DMS79 (cell line): ENCODE measurements at places on chromosomes 5 and 9.

- no peak for DNase-seq
Measured at GRCh38 chr9:13228431-13228830, 51.1 kb downstream of the MPDZ start.

GRCh38 chr9:130766927-130767307 lies 68.1 kb upstream of the ABL1 start:
- DNase-seq: no peak

- DNase-seq: no peak
Measured at GRCh38 chr9:118038713-118039112, 334.5 kb downstream of the TLR4 start.

- DNase-seq: no peak
Measured at GRCh38 chr5:76524868-76525267, 98.3 kb downstream of the F2RL2 start.

- DNase-seq: no peak
Measured at GRCh38 chr9:120904978-120905301, 21.7 kb downstream of the TRAF1 start.

DNA sequence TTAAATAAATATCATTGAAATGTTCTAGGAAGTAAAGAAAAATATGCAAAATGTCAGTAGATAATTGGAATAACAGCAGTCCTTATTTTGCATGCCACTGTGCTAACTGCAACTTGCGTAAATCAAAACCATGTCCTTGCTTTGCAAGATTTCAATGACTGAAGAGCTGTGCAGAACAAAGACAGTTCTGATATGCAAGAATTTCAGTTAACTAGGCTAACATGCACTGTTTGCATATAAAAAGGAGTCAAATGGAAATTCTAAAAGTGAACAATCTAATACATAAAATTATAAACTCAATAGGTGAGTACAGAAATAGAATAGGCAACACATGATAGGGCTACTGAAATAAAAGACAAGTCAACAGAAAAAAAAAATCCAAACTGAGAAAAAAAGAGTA lies 1844.6 kb upstream of the NUDT12 start:
- DNase-seq: no peak

DNA sequence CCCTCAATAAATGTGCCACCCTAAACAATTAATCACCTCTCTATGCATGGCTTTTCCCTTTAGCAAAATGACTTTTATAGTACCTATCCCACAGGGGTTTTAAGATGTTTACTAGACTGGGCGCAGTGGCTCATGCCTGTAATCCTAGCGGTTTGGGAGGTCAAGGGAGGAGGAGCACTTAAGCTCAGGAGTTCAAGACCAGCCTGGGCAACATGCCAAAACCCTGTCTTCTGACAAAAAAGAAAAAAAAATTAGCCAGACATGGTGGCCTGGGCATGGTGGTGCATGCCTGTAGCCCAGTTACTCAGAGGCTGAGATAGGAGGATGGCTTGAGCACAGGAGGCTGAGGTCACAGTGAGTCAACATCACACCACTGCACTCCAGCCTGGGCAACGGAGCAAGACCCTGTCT lies 13.5 kb downstream of the SH3TC2 start:
- DNase-seq: no peak

DNA sequence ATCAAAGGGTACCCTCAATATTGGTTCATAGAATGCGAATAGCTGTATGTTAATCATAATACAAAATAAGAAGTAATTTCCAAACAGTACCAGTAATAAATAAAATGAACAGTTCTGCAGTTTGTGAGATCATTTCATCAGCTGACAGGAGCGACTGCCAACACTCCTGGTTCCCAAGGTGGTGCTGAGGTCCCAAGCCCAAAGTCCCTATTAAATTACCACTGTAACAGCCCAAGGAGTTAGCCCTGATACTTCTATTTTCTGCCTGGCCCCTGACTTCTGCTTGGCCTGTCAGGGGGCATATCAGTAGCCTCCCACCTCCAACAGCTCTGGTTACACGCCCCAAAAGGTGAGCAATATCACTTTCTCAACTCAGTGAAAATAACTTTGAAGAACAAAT lies 47.1 kb downstream of the ANKH start:
- DNase-seq: no peak

- no peak for DNase-seq
Measured at GRCh38 chr5:50606179-50606578, 60.3 kb upstream of the PARP8 start.

DNA sequence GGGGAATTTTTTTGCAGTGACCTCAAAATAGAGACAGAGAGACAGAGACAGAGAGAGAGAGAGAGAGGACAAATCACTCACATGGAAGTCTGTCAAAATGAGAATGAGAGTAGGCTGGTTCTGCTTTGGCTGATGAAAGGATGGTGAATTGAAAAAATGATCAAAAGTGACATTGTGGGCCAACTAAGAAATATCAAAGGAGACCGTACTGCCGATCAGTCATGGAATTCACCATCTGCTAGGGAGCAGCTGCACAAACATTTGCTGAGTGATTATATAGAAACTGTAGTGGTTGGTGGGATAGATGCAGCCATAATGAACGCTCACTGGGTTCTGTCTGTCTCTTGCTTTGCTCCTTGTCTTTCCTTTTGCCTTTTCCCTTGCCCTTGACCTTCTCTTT lies 476.6 kb upstream of the SGCD start:
- DNase-seq: no peak

DNA sequence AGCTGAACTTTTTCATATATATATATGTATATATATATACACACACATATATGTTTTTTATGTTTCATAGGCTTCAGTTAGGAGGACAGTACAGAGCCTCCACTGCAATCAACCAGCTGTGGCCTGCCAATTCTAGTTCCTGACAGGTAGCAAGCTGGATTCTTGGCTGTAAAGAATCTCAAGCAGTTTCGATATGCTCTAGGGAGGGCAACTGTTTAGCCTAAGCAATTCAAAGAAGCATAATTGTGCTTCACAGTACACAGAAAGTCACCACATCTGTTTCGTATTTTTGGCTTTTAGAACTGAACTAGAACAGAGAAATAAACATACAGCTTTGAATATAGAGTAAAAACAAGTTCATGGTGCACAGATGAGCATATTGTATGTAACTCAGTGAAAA lies 152.4 kb upstream of the ARRDC3 start:
- DNase-seq: no peak

DNA sequence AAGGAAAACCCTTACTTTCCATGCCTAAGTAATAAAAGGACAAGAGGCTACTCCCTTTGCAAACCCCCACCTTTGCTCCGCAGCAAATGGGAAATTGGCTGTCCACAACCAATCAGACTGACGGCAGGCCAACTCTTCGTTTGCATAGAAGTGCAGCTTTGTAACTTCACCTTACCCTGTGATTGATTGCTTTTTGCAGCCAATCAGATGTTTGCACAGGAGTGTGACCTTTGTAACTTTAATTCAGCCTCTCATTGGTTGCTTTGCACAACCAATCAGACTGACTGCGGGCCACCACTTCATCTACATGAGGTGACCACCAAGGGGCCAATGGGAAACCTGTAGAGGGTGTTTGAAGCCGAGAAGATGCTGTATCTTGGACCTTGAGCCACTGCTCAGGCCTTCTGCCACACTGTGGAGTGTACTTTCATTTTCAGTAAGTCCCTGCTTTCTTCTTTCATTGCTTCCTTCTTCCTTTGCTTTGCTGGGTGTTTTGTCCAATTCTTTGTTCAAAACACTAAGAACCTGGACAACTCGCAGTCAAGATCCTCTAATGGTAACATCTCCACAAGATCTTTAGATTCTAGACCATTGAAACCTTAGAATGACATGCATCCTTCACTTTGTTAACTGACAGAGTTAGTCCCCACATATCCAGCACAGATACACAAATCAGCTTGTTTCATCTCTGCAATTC lies 51.3 kb upstream of the FREM1 start:
- no peak for DNase-seq

DNA sequence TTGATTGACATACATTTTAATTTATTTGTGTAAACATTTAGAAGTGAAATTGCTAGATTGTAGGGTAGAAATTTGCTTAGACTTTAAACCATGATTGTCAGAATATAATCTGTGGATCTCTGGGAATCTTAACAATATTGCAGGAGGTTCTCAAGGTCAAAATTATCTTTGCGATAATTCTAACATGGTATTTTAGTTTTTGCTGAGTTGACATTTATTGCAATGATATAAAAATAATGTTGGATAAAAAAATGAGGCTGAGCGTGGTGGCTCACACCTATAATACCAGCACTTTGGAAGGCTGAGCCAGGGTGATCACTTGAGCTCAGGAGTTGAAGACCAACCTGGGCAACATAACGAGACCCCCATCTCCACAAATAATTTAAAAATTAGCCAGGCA lies 70.3 kb upstream of the SGCD start:
- no peak for DNase-seq

- no peak for DNase-seq
Measured at GRCh38 chr5:58484505-58484904, 6.7 kb upstream of the GAPT start.

DNA sequence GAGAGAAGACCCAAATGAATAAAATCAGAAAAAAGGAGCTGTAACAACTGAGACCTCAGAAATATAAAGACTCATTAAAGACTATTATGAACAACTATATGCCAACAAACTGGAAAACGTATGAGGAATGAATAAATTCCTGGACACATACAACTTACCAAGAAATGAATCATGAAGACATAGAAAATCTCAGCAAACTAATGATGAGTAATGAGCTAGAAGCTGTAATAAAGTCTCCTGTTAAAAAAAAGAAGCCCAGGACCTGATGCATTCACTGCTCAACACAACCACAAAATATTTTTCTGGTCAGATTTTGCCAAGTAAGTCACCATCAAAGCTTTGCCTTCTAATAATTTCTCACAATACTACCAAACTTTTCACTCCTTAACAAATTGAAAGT lies 666.7 kb downstream of the LRRC70 start:
- no peak for DNase-seq

DNA sequence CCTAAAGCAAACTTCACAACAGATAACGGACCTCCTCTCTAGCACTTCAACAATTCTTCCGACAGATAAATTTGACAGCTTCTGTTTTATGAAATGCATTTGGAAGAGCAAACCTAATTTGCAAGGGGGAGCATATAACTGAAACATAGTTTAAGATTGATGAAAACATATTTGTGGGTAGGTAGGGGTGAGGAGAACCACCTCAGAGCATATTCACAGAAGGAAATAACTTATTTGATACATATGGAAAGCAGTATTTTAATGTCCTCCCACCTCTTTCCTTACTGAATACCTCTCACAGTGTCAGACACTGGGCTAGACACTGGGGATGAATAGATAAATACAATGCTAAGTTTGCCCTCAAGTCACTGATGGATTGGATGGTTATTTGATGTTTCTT lies 384.8 kb downstream of the MAT2B start:
- DNase-seq: no peak

GRCh38 chr5:77972469-77973252 lies 196.5 kb upstream of the TBCA start:
- peak; percentile 0 for DNase-seq

GRCh38 chr5:140338908-140339307 lies 7.5 kb downstream of the HBEGF start:
- no peak for DNase-seq

GRCh38 chr9:19577411-19577810 lies 168.6 kb downstream of the ACER2 start:
- DNase-seq: no peak

- DNase-seq: no peak
Measured at GRCh38 chr5:143567583-143568504, 164.4 kb upstream of the NR3C1 start.

DNA sequence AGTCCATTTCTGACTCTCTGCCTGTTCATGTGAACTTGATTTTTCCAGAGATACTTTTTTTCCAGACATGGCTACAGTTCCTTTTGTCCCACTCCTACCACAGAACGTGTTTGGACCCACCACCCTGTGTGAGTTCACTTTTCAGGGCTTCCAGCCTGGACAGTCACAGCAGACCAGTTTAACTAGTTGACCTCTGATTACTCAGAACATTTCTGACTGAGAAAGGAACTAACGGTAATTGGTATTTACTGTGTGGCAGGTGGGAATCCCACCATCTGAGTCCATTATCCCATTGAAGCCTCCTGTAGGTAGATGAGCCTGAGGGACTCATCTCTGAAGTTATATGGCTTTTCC lies 210.1 kb downstream of the GOLPH3 start:
- DNase-seq: no peak

GRCh38 chr5:137794863-137795262 lies 40.7 kb upstream of the HNRNPA0 start:
- no peak for DNase-seq

GRCh38 chr9:115691693-115692092 lies 461.9 kb upstream of the PAPPA start:
- DNase-seq: no peak

- DNase-seq: peak; percentile 45
Measured at GRCh38 chr5:133289686-133290367, 238.0 kb downstream of the HSPA4 start.

- no peak for DNase-seq
Measured at GRCh38 chr5:852431-853401, 1.9 kb upstream of the ZDHHC11 start.

- DNase-seq: no peak
Measured at GRCh38 chr9:127074561-127075548, 47.6 kb downstream of the ANGPTL2 start.

DNA sequence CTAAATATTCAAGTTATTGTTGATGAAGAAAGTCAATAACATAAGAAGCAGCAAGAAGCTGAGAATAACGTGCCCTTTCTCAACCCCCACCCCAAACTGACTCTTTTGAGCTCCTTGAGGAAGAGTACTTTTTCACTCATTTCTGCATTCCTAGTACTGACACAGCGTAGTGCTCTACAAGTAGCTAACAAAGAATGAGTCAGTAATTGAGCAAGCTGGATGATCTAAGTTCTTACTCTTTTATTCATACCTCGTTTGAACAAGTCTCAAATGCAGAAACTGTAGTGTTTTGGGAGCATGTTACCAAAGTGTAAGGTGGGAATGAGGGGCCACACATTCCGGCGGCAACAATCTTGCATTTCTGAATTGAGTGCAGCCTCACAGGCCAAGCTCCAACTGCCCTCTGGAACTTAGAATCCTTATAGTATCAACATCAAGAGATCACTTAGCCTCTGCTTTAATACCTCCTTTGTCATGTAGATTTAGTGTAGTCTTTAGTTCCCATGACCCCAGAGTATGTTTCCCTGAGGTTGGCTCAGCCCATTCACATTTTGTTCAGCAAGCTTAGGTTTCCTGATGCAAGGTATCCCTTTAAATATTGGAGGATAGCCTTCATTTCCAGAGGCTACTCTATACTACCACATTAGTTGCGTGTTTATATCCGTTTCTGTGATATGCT lies 152.0 kb downstream of the PRR16 start:
- DNase-seq: no peak
